ENCODE measurements at places on chromosomes 6 and 20. TPM values are rescaled to one million over a fixed set of nuclear protein-coding genes. Genes with fewer than 3 reads are reported as not detected.

DNA sequence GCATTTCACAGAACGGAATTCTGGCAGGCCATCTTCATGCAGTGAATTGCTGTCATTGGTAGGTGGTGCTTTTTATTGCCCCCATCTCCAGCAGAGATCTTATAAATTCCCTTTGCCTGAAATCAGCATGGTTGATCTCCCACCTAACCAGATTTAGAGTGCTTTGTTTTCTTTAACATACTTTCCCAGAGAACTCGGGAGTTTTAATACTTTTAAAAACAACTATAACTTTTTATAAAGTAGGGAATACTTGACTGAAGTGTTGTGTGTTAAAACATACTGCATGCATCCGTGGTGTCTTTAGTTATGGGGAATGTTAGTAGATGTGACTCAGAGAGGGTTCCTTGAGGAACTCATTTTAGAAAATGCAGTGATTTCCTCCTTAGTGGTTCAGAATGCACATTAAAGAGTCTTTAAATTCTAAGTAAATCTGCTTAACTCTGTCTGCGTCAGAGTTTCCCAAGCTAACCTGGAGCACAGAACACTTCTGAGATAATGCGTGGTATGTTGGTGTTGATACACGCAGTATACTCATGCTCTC, 54.9 kb downstream of the AKAP12 start:
- no peak for DNase-seq

GRCh38 chr6:124441450-124441849, 520.8 kb upstream of the RNF217 start:
- DNase-seq, result no peak

- DNase-seq, result peak; percentile 77
Observed at GRCh38 chr6:158009114-158009891, 27.6 kb downstream of the SYNJ2 start.

DNA sequence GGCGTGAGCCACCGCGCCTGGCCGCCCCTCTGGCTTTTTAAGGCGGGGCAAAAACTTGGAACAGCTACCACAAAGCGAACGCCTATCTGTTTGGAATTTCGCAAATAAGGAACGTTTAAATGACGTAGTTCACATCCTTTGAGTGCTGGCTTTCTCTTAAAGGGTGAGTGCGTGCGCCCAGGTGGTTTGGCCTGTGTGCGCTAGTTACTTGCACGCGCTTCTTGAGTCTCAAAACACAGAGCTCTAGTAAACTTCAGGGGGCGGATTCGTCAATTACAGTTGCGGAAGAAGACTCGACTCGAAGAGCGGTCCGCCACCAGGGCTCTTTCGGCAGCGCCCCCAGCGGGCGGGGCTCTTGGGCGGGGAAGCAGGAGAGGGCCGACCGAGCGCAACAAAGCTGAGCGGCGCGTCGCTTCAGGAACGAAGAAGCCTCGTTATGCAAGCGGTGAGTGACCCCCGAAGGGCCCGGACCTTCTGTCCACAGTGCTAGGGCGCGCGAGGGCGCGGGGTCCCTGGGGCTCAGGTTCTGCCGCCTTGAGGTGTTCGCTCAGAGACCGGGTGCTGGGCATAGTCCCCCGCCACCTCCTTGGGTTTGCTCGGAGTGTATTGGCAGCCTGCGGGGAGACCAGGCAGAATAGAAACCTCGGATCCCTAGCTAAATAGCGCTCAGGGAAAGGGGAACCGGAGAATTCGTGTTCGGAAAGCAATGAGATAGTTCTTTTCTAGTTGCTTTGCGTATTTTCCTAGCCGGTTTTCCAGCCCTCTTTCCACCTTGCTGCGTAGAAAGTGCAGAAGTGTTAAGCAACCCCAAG, at the start of gene SYCP2L:
Gene SYCP2L (plus strand): TSS at position 362 of the 812 bp plus-strand sequence. CDS start 75 bp downstream, at position 437.
- DNase-seq, result no peak

DNA sequence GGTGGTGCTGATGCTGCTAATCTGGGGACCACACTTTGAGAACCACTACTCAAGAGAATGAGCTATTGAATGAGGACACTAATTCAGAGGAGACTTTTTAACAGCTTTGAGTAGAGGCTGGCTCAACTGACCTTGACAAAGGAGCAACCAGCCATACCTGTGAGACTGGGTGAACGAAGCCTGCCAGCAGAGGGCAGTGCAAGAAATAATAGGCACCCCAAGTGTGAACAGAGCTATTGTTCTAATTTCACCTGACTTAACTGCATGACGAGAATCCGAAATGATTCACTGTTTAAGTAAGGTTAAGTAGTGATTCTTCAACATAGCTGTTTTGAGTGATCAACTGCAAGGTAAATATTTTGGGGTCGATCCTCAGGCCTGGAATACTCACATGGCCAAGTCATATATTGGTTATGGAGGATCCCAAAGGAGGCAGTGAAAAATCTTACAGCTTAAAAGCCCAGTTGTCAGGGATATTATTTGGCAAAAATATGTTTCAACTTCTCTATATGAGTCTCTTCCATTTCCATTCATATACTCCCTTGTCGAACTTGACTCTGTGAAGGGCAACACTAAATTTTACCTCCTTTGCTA, 550.5 kb upstream of the MARCKS start:
- no peak for DNase-seq

The MCHR2 gene
- total RNA-seq, result not detected

The COL12A1 gene
- 5.8 TPM for total RNA-seq

GRCh38 chr6:110476046-110476849, at the start of gene SLC22A16:
Gene SLC22A16, minus strand, starts transcription at chr6:110476613. Its CDS starts 39 bp downstream, at chr6:110476574.
- DNase-seq, result no peak

The UBE2C gene
- 51.4 TPM for total RNA-seq

The SLC32A1 gene
- not detected for total RNA-seq

The SLC22A3 gene
- 0.13 TPM for total RNA-seq

The ELOVL4 gene
- 0.99 TPM for total RNA-seq

Data from pulmonary artery endothelial cell (primary cell).